B cell (primary cell): ENCODE measurements at places on chromosomes 5 and 9. TPM values are rescaled to one million over a fixed set of nuclear protein-coding genes. Genes with fewer than 3 reads are reported as not detected.

DNA sequence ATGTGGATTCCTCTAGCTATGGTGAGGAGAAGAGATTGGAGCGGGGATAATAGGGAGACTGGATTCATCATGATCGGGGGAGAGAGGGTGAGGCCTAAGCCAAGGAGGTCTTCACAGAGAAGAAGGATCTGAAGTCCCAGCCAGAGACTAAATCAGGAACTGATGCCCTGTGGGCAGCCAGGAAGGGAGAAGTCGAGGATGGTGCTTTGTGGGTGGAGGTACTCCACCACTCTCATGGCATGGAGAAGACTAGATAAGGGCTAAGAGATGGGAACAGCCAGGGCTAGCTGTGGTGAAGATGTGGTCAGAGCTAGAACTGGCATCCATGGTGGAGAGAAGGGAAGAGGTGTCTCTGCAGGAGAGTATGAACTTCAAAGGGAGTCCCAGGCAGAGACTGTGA, 3.0 kb upstream of the RGS14 start:
- peaks cover 13% of the 10 kb centered on the region for H3K36me3 ChIP-seq
- H3K27ac ChIP-seq: no peak overlapping the region
- H3K4me3 ChIP-seq: no peak overlapping the region
- H3K4me1 ChIP-seq: peaks cover 47% of the 10 kb centered on the region
- peak; percentile 3 for DNase-seq

DNA sequence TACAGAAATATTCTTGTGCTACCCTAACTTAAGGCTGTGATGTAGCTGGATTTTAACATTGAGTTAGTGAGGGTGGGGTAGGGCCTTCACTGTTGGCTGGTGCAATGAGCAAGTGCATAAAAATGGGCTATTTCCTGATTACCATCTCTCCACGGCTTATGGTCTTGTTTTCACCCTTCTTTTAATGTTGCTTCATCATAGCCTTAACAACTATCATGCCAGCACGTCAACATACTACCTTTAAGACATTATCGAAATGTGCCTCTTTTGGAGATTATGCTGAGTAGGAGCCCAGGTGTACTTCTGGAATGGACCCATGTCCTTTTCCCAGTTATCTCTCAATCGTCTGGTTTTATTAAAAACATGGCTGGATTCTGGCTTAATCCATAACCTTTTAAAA, 350.9 kb upstream of the ACTBL2 start:
- DNase-seq: no peak
- no peaks in the 10 kb centered on the region for H3K4me1 ChIP-seq
- H3K27ac ChIP-seq: no peak overlapping the region
- H3K36me3 ChIP-seq: no peaks in the 10 kb centered on the region

- no peaks in the 10 kb centered on the region for H3K36me3 ChIP-seq
- H3K27ac ChIP-seq: no peak overlapping the region
- H3K4me1 ChIP-seq: no peaks in the 10 kb centered on the region
- H3K27me3 ChIP-seq: peaks cover 2% of the 10 kb centered on the region
- H3K4me3 ChIP-seq: no peak overlapping the region
Observed at GRCh38 chr5:133687212-133688061, 75.1 kb upstream of the FSTL4 start.

DNA sequence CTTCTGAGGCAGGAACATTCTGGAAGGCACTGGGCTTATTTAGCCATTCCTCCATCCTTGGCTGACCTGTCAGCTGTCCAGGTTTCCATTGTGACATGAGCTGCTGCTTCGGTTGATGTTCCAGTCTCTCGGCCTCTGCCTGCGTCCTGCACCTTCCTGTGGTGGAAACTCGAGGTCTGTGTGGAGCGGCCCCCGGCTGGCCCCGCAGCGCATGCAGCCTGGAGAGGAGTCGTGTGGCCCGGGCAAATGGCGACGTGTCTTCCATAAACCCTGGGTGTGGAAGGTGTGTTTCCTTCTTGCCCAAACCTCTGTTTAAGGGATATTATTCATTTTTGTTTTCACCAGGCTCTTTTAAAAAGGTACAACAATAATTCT, 36.5 kb upstream of the SLC9A3 start:
- peaks cover 3% of the 10 kb centered on the region for H3K27me3 ChIP-seq
- DNase-seq: no peak
- H3K4me1 ChIP-seq: no peaks in the 10 kb centered on the region
- H3K4me3 ChIP-seq: no peak overlapping the region
- H3K27ac ChIP-seq: no peak overlapping the region
- H3K36me3 ChIP-seq: no peaks in the 10 kb centered on the region

GRCh38 chr5:167763772-167764171, 527.7 kb upstream of the WWC1 start:
- no peak overlapping the region for H3K4me3 ChIP-seq
- no peak overlapping the region for H3K27ac ChIP-seq
- H3K27me3 ChIP-seq: no peaks in the 10 kb centered on the region
- no peak for DNase-seq

- no peak overlapping the region for H3K27ac ChIP-seq
- no peak for DNase-seq
- no peak overlapping the region for H3K4me3 ChIP-seq
- H3K4me1 ChIP-seq: peaks cover 7% of the 10 kb centered on the region
Observed at GRCh38 chr9:127458921-127459320, 7.6 kb downstream of the LRSAM1 start.

- no peak for DNase-seq
- H3K4me3 ChIP-seq: no peak overlapping the region
- H3K36me3 ChIP-seq: no peaks in the 10 kb centered on the region
Observed at GRCh38 chr5:152556784-152557183, 151.7 kb upstream of the NMUR2 start.

GRCh38 chr5:65199993-65200675, 281.6 kb downstream of the ADAMTS6 start:
- no peak overlapping the region for H3K27ac ChIP-seq
- H3K27me3 ChIP-seq: no peaks in the 10 kb centered on the region
- no peak overlapping the region for H3K4me3 ChIP-seq
- H3K4me1 ChIP-seq: no peaks in the 10 kb centered on the region
- H3K36me3 ChIP-seq: no peaks in the 10 kb centered on the region

GRCh38 chr9:112917047-112917986, 26.6 kb upstream of the SLC46A2 start:
- no peak overlapping the region for H3K27ac ChIP-seq
- no peak overlapping the region for H3K4me3 ChIP-seq
- H3K4me1 ChIP-seq: no peaks in the 10 kb centered on the region
- no peak for DNase-seq
- no peaks in the 10 kb centered on the region for H3K36me3 ChIP-seq
- H3K27me3 ChIP-seq: no peaks in the 10 kb centered on the region

DNA sequence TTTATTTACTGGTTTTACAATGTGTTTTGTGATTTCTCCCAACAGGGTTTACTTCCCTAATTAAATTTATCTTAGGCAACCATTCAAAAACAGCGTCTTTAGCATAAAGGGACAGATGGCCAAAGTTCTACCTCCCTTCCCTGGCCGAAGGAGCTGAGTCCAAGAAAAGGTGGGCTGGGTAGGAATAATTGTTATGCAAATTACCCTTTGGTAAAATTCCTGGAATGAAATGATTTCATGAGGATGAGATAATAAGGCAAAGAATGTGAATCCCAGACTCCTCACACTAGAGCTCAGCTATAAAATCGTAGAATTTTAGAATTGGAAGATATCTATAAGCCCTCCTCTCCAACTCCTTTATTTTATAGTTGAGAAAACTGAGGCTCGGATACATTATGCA, 119.6 kb downstream of the SGCD start:
- no peak overlapping the region for H3K4me3 ChIP-seq
- H3K27me3 ChIP-seq: no peaks in the 10 kb centered on the region
- H3K4me1 ChIP-seq: no peaks in the 10 kb centered on the region

DNA sequence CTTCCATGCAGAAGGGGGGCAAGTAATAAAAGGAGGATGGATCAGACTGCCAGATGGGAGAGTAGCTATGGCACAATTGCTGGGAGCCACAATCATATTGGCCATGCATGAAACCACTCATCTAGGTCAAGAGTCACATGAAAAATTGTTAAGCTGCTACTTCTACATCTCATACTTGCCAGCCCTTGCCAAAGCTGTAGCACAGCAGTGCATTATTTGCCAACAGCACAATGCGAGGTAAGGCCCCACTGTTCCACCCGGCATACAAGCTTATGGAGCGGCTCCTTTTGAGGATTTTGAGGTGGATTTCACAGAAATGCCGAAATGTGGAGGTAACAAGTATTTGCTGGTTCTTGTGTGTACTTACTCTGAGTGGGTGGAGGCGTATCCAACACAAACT, 109.9 kb upstream of the EPB41L4A start:
- no peak overlapping the region for H3K27ac ChIP-seq
- H3K36me3 ChIP-seq: peaks cover 6% of the 10 kb centered on the region
- no peak for DNase-seq
- H3K4me1 ChIP-seq: peaks cover 81% of the 10 kb centered on the region

DNA sequence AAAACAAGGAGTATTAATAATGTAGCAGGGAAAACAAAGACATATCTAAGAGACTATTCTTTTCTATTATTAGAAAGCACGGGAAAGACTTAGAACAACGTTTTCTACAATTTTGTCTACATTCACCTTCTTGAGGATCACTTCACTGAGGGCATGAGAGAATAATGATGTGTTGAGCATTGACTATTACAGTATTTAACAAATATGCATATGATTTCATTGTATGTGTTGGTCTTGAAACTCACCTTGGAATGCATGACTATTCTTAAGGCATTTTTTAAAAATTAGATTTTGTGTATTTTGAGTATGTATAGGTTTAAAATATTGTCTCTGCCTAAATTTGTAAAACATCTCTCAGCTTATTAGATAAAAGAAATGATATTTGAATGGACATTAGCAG, 1.2 kb downstream of the FSD1L start:
- no peaks in the 10 kb centered on the region for H3K27me3 ChIP-seq
- DNase-seq: no peak
- H3K4me1 ChIP-seq: peaks cover 11% of the 10 kb centered on the region
- no peak overlapping the region for H3K4me3 ChIP-seq
- no peak overlapping the region for H3K27ac ChIP-seq

- H3K36me3 ChIP-seq: no peaks in the 10 kb centered on the region
- H3K4me3 ChIP-seq: no peak overlapping the region
- H3K27me3 ChIP-seq: no peaks in the 10 kb centered on the region
- no peak for DNase-seq
Observed at GRCh38 chr9:115234094-115234493, 116.1 kb upstream of the TNC start.

DNA sequence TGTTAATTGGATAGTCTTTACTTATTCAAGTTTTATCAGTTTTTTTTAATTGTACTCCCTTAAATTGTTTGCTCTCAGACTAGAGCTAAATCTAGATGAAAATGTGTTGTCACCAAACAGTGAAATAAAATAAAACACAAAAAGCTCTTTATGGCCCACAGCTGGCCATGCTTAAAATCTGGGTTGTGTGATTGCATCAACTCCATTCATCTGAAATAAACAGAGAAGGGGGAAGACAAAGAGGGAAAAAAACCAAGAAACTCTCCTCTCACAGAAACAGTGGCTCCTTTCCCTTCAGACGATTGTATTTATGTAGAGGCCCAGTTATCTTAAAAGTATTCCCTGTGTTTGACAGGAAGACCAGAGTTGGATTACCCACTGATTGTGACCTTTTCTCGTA, 422.4 kb downstream of the IRX1 start:
- H3K27ac ChIP-seq: no peak overlapping the region
- H3K4me1 ChIP-seq: no peaks in the 10 kb centered on the region
- DNase-seq: no peak
- H3K36me3 ChIP-seq: no peaks in the 10 kb centered on the region
- no peak overlapping the region for H3K4me3 ChIP-seq

DNA sequence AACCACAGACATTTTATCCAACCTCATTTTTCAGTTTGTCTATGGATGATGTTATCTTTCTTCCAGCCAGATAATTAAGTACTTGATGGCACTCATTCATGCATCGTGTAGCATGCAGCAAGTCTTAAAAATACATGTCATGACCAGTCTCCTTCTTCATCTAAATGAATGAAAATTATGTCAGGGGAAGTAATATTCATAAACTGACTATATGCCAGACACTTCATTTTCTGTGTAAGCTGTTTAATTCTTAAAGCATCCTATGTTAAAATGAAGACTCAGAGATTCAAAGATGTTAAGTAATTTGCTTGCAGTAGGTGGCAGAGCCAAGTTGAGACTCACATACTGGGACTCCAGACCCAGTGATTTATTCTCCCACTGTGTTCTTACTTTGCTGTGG, 181.7 kb upstream of the CD180 start:
- no peak for DNase-seq
- H3K4me3 ChIP-seq: no peak overlapping the region
- H3K27me3 ChIP-seq: no peaks in the 10 kb centered on the region
- no peaks in the 10 kb centered on the region for H3K36me3 ChIP-seq
- no peak overlapping the region for H3K27ac ChIP-seq

DNA sequence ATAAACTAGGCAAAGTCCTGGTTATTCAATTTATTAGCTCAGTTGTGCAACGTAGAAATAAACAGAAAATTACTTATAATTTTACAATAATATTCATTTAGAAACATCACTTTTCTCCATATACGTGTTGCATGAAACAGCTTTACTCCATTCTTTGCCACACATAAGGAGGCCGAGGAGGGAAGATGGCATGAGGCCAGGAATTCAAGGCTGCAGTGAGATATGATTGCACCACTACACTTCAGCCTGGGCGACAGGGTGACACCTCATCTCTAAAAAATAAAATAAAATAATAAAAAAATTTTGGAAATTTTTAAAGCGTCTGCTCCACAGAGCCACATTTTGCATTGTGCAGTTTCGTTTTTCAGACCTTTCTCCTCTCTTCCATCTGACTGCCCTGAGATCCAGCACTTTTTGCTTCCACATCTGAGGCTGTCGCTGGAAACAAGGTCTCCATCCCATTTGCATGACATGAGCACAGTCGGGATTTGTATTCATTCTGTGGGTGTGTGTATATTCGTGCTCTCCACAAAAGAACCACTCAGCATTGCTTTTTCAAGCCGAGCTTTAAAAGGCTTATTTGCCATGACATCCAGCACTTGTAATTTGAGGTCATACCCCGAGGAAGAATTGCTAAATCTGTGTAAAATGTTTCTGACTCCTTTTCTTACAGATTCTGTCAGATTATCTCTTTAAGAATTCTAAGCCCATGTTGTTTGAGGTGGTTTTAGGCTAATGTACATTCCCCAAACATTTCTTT, 98.6 kb upstream of the MSX2 start:
- H3K36me3 ChIP-seq: no peaks in the 10 kb centered on the region
- H3K4me3 ChIP-seq: no peak overlapping the region
- no peaks in the 10 kb centered on the region for H3K4me1 ChIP-seq
- H3K27ac ChIP-seq: no peak overlapping the region

- no peaks in the 10 kb centered on the region for H3K27me3 ChIP-seq
- no peak overlapping the region for H3K27ac ChIP-seq
- H3K4me1 ChIP-seq: peaks cover 21% of the 10 kb centered on the region
Observed at GRCh38 chr9:99634186-99634585, 187.5 kb upstream of the NR4A3 start.

GRCh38 chr9:112502175-112502946, 15.7 kb downstream of the KIAA1958 start:
- DNase-seq: no peak
- no peaks in the 10 kb centered on the region for H3K4me1 ChIP-seq
- H3K36me3 ChIP-seq: no peaks in the 10 kb centered on the region
- no peak overlapping the region for H3K27ac ChIP-seq
- no peaks in the 10 kb centered on the region for H3K27me3 ChIP-seq

LCN6 gene
- not detected in 2 replicates for total RNA-seq

SCGB3A1 gene
- total RNA-seq: not detected in 2 replicates

PLEKHG4B gene
- 0.10 TPM in 1 of 2 replicates, not detected in the other for total RNA-seq

MELK gene
- total RNA-seq: 0.17 TPM in 1 of 2 replicates, not detected in the other

C5orf22 gene
- total RNA-seq: 28.2 and 28.9 TPM in 2 replicates

ANKRD20A1 gene
- total RNA-seq: 1.3 TPM in 1 of 2 replicates, not detected in the other

SKP1 gene
- 182 and 186 TPM in 2 replicates for total RNA-seq

IRX2 gene
- total RNA-seq: not detected in 2 replicates

SLC25A46 gene
- 36.9 and 38.0 TPM in 2 replicates for total RNA-seq

UNC13B gene
- total RNA-seq: 0.25 and 0.32 TPM in 2 replicates

MYMK gene
- total RNA-seq: not detected in 2 replicates

CTXN3 gene
- total RNA-seq: not detected in 2 replicates

NIM1K gene
- total RNA-seq: 0.32 and 0.39 TPM in 2 replicates

WDR38 gene
- not detected in 2 replicates for total RNA-seq
